Chondrocyte (in vitro differentiated cells): ENCODE measurements at places on chromosomes 2 and 18. TPM values are rescaled to one million over a fixed set of nuclear protein-coding genes. Genes with fewer than 3 reads are reported as not detected.

DNA sequence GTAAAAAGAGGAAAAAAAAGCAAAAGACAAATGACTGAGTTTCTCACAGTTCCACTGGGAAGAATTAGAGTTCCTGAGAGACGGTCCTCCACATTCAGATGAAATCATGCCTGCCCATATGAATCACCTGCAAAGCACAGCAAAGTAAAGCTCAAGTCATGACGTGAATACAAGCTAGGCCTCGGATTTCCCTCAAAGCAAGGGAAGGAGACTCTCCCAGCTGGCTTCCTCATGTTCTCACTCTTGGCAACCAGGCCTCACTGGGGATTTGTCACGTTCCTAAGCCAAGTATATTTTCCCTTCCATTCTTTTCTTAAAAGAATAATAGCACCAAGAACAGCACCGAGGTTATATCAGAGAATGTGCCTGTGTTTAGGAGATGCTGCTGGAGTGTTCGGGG, 47.0 kb downstream of the CYP27C1 start:
- no peak for DNase-seq

- no peak for DNase-seq
These were observed 57.7 kb upstream of the MAP4K3 start for GRCh38 chr2:39494784-39495251.

The NT5DC4 gene
- total RNA-seq: not detected in 3 replicates

The PTPRN gene
- total RNA-seq: 0.67 to 0.87 TPM (median 0.80 TPM) in 3 replicates

DNA sequence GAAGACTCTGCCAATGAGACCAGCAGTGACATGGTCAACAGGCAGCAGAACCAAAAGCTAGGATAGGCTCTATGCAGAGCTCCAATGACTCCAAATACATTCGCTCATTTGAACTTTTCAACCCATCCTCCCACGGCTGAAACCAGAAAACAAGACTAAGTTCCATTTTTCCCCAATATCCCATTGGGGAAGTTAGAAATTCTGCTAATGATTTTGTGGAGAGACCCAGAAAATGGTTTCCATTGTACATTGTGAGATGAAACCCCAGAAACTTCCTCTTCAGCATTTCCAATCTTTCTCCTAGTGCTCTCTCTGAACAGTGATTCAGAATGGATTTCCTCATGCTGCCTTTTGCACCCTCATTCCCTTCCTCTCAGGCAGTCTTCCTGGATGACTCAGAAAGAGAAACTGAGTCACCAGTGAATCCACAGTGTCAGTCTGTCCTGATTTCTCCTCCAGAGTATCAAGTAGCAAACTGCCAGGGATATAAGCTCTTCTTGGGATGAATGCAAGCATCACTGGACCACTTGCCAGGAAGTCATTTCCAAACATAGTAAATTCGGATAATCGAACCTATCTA, 467.7 kb upstream of the ID2 start:
- DNase-seq: no peak

The CTAGE1 gene
- 0.12 to 0.13 TPM in 2 of 3 replicates, not detected in the other for total RNA-seq
